ENCODE measurements at places on chromosomes 12 and 14.
A peak's percentile ranks its signal among the peaks of the same experiment; 100 is the strongest.

- DNase-seq: no peak
These were observed 60.6 kb upstream of the PARP11 start for GRCh38 chr12:3933819-3934192.

GRCh38 chr14:71591231-71591630, 341.0 kb upstream of the RGS6 start:
- DNase-seq: no peak

DNA sequence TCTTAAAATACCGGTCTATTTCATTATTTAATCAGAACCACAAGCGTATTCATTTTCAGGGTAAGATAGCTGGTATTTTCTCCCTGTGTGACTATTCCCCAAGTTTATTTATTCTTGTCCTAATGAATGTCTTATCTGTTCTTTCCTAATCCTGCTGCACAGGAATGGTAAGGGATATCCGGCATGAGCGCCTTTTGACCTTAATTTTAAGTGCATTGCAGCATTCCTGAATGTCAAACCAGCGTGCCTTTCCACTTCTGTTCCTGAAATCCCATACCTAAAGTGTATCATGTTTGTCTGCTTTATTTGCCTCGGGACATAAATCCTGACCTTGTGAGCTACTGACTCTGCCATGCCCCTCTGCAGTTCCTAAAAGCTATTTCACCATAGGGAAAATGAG, 1713.2 kb upstream of the FLRT2 start:
- no peak for DNase-seq

DNA sequence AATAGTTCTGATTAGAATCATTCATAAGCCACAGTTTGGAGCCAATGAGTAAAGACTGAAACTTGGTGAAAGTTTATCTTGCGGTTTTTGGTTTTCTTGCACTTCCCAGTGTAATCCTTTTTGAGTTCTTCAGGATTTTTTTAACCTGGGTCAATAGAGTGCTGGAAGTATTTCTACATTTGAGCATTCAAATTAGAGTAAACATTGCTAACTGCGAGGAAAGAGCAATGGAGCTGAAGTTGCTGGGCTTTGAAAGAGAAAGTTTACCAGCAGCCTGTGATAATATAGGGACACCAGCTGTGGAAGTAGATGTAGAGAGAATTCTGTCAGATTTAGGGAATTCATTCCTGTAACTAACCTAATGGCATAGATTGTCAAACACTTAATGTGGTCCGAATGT, 30.3 kb downstream of the ANO6 start:
- DNase-seq: no peak

DNA sequence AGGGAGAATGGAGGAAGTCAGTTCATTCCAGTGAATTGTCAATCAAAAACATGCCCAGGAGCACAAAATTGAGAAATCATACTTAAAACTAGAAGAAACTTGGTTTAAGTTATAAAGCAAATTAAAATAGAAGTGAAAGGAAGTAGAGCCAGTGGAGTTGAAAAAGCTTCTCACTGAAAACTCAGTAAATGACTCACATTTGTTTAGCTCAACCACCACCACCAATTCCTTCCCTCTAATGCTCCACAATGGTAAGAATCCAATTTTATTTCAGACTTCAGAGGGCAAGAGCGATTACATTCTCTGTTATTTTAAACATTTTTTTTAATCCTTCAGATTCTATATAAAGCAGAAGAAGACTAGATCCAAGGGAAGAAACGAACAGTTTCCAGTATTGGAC, 19.4 kb downstream of the UTP20 start:
- DNase-seq: no peak

DNA sequence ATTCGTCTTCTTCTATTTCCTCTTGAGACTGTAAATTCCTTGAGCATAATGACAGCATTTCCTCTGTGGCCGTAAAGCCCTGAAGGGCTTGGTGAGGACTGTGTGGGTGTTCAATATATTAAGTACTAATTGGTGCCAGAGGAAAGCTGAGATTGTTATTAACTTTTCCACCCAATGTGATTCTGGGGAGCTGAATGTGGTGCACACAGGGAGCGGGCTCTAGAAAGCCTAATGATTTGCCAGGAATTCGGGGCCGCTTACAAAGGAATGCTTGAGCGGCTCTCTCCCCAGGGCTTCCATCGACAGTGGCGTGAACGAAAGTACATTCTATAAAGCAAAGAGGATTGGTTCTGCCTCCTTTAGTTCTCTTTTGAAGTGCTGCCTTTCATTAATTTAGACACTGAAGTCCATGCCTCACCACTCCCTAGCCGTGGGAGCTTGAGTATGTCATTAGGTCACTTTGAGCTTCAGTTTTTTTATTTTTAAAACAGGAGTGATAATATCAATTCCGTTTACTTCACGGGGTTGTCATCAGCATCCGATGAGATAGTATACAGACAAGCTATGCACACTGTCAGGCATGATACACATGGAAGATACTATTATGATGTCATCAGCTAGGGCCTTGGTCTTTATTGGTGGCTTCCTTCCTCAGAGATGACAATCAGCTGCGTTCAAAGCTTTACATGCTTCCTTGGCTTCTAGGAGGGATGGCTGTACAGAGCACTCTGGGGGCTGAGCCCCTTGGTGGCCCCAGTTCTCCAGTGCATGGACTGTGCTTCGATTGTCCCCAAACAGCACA, 11.0 kb upstream of the GSG1 start:
- no peak for DNase-seq

DNA sequence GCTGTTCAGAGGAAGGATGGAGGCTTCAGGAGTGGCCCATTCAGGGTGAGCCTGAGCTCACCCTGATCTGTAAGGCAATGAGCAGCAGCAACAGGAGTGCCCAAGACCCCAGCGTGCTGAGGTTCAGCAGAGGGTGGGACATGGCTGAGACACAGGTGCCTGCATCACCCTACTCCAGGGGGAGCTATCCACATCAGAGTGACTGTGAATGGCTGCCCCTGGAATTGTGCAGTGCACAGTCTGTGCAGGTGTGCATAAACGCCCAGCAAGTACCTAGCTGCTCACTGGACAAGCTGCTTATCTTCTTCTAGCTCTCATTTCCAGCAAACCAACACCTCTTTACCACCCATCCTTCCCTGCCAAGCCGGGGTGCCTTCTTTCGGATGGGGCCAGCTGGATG, 140.6 kb upstream of the PRMT8 start:
- DNase-seq: no peak

GRCh38 chr12:66678338-66679275, at the start of gene GRIP1:
Gene GRIP1, minus strand, starts transcription at chr12:66679076. Its CDS starts 172 bp downstream, at chr12:66678904.
- no peak for DNase-seq

DNA sequence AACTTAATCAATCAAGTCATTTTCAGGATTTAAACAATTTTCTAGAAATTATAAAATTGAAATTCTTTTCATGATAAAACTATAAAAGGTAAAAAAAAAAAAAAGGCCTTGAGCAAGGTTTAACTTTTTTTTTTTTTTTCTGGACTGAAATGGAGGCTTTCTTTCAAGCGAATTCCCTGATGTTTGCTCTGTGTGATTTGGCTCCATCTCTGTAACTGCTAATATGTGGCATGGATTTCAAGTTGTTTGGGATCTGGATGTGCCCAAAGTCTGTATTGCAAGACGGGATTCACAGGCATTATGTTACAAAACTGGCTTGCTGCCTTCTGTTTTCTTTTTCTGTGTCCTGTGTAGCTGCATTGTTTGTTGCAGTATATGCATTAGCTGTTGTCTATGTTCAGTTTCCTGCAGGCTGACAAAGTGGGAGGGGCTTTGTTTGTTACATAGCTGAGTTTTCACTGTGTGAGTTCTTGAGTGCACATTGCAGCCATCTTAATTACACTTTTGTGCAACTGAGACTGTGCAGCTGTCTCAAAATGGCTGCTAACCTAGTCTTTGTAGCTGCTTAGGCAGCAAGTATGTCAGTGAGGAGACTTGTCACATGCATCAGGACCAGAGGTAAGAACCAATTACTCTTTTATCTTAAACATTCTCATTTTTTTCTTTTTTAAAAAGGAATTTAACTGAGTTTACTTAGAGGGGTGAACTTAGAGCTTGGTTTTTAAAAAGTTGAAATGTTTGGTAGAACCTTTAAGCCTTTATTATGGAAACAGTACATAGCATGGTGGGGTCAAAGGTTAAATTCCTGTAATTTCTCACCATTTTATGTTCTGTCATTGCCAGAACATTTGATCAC, 19.5 kb downstream of the ATF7IP start:
- DNase-seq: no peak

GRCh38 chr14:74919421-74920165, 3.5 kb downstream of the RPS6KL1 start:
- no peak for DNase-seq

- no peak for DNase-seq
These were observed 268 bp downstream of the NDUFB1 start for GRCh38 chr14:92121207-92121669.

- peak; percentile 7 for DNase-seq
These were observed at the start of gene PMCH for GRCh38 chr12:102197789-102198188. Gene PMCH, minus strand, starts transcription at chr12:102197833. Its CDS starts 63 bp downstream, at chr12:102197770.

GRCh38 chr14:20343092-20343861, at the start of gene PARP2:
Gene PARP2, plus strand, starts transcription at chr14:20343635. Its CDS starts 7 bp downstream, at chr14:20343642.
- peak; percentile 96 for DNase-seq

DNA sequence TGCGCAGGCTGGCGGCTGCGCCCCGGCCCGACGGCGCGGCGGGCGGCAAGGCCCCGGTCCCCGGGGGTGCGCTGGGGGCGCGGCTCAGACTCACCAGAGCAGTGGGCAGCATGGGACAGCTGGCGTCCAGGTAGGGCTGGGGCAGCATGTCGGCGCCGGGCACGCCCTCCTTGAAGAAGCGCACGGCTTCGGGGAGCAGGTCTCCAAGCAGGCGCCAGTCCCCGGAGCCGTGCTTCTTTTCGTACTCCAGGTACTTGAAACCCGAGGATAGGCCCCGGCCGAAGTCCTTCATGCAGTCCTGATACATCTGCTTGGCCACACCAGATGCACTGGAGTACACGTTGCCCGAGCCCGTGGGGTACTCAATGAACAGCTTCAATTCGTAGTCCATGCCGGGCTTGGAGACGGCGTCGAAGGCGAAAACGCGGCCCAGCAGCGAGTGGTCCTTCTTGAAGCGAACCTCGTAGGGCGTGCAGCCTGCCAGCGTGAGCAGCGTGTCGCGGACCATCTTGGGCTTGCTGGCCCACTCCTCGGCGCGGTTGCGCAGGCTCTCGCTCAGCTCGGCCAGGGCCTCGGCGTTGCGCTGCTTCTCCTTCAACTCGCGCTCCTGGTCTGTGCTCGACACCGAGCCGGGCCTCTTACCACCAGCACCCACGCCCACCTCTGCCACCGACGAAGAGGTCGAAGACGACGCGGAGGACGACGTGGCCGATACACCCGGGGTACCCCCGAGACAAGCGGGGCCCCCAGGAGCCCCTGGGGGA, 2.2 kb downstream of the IRF2BPL start:
- no peak for DNase-seq

DNA sequence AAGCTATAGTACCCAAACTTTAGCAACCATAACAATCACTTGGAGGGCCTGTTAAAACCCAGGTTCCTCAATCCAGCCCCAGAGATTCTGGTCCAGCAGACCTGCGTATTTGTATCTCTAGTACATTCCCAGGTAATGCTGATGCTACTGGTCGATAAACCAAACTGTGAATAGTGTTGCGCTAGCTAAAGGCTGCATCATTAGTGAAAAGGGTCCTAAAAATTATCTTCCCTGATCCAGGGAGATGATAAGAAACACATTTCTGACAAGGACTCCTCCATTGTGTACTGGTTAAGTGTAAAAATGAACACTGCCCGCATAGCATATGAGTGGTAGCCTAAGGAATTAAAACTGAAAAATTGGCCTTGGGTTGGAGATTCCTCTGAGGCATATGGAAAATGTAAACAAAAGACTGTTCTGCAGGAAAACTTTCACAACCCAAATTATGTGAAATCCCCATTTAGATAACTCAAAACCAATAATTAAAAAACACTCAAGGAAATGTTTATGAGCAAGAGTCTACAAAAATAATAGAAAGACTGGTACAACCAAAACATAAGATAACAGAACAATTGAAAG, 322.7 kb downstream of the CEP128 start:
- DNase-seq: no peak

- DNase-seq: no peak
These were observed 9.7 kb downstream of the AQP6 start for GRCh38 chr12:49982246-49983087.

- DNase-seq: no peak
These were observed 384.8 kb downstream of the BMP4 start for GRCh38 chr14:53571641-53572328.

GRCh38 chr12:132658149-132658894, 28.8 kb downstream of the POLE start:
- no peak for DNase-seq

GRCh38 chr12:27618836-27619235, 77.4 kb upstream of the REP15 start:
- DNase-seq: no peak

DNA sequence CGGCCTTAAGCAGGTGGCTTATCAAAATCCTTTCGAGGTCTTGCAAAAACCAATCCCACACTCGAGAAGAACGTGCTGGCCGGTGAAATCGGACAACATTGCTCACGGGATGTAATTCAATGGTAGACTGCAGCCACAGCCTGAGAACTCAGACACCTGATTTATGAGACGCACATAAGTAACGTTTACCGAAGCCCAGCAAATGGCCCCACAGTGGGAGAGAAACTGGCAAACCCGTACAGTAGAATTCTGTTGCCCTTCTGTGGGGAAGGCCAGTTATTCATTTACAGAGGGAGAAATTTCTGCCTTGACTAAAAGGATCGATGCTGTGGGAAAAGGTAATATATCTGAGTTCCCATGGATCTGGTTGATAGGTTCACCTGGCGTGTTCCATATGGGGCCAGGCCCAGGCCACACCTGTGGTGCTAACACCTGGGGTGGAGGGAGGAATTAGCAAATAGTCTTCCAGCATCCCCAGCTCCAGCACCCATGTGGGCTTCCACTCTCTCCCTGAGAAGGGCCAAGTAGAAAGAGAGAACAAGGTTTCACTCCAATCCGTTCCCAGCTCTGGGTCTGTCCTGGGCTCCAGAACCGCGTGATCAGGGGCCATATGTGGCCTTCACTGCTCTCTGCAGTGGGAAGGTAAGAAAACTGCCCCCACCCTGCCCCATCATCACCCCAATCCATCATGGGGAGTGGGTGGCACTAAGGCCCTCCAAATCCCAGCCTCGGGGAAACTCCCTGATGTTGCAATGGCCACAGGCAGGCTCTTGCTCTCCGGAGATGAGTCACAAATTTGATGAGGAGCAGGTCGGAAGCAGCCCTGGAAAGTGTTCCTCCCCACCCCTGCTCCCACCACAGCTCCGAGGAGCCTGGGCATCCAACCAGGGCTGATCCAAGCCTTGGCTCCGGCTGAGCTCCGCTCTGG, 12.7 kb downstream of the BDKRB1 start:
- DNase-seq: peak; percentile 96

GRCh38 chr12:116835484-116835883, 45.8 kb downstream of the HRK start:
- DNase-seq: no peak

GRCh38 chr14:21382886-21383847, 652 bp downstream of the SUPT16H start:
- DNase-seq: peak; percentile 52

Measured in RWPE1 (cell line).